ENCODE measurements at places on chromosomes 13 and 19.

DNA sequence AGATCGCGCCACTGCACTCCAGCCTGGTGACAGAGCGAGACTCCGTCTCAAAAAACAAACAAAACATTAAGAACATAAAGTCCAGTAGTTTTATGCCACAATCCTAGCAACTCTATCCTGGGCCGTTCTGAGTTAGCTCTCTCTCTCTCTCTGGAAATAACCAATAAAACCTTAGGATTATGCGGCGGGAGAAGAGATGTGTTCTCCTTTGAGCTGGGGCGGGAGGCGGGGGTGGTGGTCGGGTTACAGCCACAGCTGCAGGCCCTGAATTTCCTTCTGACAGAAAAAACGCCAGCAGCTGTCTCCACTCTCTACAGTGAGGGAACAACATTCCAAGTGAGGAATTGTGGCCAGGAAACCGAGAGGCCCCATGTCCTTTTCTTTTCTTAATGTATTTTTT, 9.1 kb upstream of the PNMA8A start:
- peak; percentile 61 for DNase-seq

DNA sequence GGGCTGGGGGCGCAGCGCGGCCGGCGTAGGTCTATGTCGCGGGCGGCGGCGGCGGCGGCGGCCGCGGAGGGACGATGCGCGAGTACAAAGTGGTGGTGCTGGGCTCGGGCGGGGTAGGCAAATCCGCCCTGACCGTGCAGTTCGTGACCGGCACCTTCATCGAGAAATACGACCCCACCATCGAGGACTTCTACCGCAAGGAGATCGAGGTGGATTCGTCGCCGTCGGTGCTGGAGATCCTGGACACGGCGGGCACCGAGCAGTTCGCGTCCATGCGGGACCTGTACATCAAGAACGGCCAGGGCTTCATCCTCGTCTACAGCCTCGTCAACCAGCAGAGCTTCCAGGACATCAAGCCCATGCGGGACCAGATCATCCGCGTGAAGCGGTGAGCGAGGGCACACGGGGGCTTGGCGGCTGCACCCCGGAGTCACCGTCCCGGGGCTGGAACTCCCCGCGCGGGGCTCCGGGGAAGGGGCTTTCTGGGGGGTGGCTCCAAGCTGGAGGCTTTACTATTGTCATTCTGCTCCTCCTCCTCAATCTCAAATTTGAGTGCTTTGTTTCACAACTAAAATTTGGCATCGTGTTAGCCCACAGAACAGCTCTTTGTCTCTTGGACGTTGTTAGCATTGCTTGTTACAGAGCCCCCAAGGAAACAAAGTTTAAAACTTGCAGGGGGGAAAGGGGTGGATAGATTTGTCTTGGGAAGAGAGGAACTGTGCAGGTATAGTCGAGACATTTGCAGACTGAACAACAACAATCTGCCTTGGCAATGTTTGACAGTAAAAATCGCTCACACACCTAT, 630 bp downstream of the RAP2A start:
- DNase-seq = no peak

DNA sequence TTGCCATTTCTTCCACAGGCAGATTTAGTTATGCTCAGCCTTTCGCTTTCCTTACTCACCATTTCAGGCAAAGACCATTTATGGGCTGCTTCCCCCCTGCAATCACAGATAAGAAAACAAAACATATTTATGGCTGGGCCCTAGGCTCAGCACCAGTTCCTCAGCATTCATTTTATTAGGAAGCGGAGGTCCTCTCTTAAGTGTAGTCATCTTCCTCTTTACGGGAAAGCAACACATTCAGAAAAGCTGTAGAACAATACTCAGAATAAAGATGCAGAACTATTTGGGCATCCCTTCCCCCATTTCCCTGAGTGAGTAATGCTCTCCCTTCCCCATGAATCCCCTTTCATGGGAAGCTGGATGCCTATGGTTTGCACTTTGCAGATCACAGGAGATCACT, 27.9 kb downstream of the FLT1 start:
- DNase-seq = no peak

- peak; percentile 71 for DNase-seq
Observed at GRCh38 chr13:36530050-36530789, 97.9 kb downstream of the CCNA1 start.

DNA sequence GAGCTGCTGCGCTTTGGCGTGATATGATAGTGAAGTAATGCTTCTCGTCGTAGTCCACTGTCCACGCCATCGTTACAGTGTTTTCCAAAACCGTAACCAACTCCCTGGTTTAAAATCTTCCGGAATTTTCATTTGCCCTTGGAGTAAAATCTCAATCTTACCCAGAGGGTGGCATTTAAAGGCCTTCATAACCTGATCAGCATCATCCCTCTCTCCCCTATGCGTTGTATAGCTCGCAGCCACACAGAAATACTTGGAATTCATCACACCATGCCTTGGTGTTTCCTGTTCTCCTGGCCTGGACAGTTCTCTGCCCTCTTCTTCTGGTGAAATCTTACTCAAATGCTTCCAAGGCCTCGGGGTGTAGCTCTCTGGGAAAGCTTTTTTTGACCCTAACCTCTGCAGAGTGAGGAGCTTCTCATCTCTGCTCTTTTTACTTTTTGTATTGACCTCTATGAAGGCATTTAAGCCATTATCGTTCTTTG, 839 bp downstream of the MPHOSPH8 start:
- DNase-seq = peak; percentile 58

DNA sequence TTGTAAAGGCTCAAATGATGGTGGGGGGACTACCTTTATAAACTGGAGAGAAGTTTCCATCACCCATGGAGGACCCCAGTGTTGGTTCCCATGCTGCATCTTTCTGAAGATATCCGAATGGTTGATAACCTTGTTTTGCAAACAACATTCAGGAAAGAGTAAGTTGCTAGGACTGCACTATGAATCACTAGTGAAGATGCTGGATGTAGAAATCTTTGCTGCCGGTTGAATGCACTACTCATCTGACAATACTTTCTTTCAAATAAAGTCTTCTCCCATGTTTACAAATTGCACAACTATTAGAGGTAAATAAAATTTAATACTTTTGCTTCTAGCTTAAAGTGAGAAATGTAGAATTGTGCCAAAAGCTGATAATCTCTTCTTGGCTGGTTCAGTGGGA, 198.4 kb upstream of the SLITRK6 start:
- no peak for DNase-seq

DNA sequence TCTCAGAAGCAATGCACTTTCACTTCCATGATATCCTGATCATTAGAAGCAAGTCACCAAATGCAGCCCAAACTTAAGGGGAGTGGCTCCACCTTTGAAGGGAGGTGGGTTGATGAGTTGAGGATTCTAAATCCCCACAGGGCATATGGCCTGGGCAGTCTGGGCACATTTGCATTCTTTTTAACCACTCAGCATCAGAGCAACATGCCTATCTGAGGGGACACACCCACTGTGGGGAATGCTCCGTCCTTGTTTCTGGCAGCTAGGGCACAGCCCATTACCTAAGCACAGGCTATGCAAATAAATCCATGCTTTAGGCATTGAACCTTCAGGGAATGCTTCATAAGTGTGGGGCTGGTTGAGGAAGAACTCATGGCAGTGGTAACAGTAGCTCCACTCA, 12.3 kb upstream of the SACS start:
- DNase-seq = no peak

- DNase-seq = no peak
Observed at GRCh38 chr13:41231786-41232185, 31.6 kb downstream of the MTRF1 start.

DNA sequence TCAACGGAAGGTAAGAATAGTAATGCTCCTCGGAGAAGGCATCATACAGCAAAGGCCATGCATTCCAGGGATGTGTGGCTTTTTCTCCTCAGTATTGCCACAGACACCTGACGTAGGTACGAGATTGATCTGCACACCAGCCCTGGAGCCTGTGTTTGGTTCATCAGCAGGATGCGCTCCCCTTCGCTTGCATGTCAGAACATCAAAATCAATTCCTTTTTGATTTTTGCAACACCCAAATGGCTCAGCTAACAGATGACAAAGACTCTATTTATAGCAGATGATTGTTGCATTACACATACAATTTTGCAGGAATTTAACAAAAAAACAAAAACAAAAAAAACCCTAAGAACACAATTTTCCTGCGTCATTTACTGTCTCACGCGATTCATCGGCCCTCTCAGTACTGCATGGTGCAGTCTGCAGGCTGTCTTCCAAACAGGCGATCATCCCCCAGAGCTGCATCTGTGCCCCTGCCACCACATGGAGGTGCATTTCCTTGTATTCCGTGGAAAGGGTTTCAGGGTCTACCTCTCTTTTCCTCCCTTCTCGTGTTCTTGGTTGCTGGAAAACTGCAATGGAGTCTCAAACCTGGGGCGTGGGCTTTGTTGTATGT, 207.3 kb downstream of the TEX29 start:
- DNase-seq = no peak

- no peak for DNase-seq
Observed at GRCh38 chr13:39347926-39348901, 254.8 kb downstream of the LHFPL6 start.

GRCh38 chr13:42969565-42970172, 22.4 kb downstream of the EPSTI1 start:
- peak; percentile 63 for DNase-seq

DNA sequence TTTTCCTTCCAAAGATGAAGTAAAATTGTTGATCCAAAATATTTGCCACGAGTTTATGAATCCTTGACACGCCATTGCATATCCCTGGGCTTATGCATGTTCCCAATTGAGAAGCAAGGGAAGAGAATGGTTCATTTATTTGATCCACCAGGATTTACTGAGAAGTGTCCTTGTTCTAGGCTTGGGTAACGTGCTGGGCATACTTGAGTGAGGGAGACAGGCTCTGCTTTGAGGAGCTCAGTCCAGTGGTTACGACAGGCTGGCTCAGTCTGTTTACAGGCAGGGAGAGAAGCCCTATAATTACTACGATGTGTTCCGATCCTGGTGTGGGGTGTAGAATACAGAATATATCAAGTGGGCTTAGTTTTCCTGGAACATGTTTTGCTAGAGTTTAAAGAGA, 6.3 kb upstream of the PNMA8C start:
- DNase-seq = no peak

GRCh38 chr19:45781214-45782161, 802 bp downstream of the DMPK start:
- no peak for DNase-seq

- DNase-seq = peak; percentile 100
Observed at GRCh38 chr19:18919086-18919899, at the start of the genes COPE and DDX49. Gene COPE, minus strand, starts transcription at chr19:18919387. Its CDS starts 39 bp downstream, at chr19:18919348. Gene DDX49, plus strand, starts transcription at chr19:18919715. Its CDS starts 27 bp downstream, at chr19:18919742.

DNA sequence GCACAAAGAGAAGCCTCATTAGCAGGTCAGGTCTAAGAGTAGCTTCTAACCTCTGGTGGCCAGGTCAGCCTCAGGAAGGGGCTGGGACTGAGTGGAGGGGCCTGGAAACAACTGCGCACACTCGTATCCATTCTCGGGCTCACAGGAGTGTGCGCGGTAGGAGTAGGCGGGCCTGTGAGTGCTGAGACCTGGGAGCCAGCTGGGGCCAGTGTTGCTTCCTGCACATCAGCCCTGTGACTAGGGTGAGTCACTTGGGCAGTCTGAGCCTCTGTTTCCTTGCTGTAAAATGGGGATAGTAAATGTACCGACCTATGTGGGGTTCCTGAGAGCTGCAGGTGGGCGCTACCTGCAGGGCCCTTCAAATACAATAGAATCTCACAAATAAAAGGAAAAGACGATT, 26.9 kb downstream of the SIN3B start:
- DNase-seq = no peak
